ENCODE measurements at places on chromosomes 2 and 18. TPM values are rescaled to one million over a fixed set of nuclear protein-coding genes. Genes with fewer than 3 reads are reported as not detected.

Gene EPHA4
- total RNA-seq: 7.1 TPM

Gene OTOS
- total RNA-seq: not detected

Gene SCN7A
- total RNA-seq: 1.8 TPM

DNA sequence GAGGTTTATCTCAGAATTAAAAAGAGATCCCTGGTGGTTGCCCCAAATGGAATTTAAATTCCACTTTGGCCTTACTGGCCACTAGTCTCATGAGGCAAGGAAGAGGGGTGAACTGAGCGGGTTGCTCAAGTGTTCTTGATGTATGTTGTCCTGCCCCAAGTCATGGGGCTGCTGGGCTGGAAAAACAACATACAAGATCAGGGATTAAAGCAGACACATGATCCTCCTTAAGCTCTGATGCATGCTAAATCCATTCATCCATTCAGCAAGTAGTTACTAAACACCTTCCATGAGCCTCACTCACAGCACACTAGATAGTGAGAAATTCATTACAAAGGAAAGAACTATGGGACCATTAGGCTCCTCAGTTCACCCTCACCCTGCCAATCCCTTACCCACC is 196.3 kb downstream of the MREG start:
- DNase-seq: peak; percentile 78

DNA sequence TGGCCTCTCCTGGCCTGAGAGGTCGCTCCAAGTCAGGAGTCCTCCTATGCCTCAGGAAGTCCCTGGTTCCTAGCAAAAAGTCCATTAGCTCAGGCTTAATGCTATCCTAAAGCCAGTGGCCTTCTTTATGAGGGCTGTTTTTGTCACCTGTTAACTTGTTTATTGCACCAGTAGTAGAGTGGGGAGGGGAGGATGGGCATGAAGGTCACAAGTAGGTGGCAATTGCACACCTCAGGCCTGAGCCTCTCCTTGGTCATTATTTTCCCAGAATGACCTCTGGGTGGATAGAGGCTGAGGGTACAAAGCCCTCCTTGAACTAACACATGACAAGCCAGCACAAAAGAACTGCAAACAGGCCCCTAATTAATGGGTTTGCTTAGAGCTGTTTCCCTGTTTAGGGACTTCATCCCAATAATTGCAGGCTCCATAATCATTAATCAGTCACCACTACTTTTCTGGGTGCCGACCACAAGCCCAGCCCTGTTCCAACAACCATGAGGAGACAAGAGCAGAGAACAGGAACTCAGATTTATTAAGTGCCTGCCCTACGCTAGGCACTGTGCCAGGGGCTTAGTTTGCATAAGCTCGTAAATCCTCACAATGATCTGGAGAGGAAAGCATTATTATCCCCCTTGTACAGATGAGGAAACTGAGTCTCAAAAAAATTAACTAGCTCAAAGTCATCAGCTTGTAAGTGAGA is 123.0 kb upstream of the PKDCC start:
- no peak for DNase-seq

DNA sequence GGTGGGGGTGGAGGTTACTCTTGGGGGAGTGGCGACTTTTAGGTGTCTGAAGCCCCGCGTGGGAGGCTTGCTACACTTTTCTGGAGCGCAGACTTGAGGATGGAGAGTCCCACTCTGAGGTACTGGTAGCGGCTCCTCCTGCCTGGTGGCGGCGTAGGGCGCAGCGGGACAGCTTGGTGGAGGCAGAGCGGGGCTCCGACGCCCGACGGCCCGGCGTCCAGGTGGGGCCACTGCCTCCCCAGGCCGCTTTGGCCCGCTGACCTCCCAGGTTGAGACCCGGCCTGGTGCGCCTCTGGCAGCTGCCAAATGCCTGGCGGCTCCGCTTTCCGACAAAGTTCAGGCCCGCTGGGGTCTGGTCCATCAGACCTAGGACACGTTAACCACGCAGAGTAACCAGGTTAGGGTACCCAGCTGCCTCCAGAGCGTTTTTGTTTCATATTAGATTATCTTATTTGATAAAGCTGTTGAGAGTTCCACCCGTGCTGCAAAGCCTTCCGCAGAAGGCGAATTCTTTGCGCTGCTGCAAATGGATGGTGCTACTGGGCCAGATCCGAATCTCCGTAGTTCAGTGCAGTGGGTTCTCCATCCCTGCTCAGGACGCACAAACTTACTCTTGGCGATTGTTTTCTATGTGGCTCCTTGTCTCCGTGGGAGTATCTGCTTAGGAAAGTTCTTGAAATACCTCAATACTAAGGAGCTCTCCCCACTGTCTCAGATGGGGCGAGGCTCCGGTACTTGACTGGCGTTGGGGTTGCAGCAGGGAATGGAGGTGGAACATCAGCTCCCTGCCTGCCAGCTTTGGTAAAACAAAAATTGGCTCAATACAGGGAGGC is 405.9 kb downstream of the XIRP2 start:
- no peak for DNase-seq

Measured in renal cortical epithelial cell (primary cell).